D721Med (cell line): ENCODE measurements at places on chromosomes 6 and 20.

DNA sequence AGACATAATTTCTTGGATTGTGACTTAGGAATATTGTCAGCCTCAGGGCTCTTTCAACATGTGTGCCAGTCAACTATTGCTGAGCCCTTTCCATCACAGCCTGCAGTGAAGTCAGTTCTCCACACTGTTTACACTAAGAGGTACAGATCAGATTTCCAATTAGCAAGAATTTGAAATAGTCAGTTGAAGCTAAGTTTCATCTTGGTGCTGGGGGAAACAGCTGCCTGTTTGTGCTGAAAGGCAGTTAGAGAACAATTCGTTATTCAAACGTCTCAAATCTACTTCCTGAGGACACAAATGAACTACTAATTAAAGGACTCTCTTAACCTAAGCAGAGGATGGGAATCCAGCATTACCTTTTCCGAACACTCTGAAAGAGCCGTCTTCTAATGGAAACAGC, 25.9 kb downstream of the ADGRF1 start:
- no peak for DNase-seq

DNA sequence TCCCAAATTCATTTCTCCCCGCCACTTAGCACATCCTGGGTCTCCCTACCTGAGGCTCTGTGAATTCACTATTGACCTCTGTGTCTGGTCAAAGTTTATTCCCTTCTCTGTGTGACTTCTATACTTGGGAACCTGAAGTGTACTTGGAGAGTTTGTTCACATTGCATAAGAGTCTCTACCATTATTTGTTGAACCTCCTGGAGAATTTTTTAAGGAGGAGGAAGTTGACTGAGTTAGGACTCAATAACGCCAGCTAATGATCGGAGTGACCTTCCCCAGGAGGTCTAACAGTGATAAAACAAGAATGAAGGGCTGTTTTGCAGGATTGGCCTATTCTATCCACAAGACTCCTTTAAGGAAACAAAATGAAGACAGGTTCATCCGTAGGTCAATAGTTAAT, 23.6 kb downstream of the STMND1 start:
- no peak for DNase-seq

DNA sequence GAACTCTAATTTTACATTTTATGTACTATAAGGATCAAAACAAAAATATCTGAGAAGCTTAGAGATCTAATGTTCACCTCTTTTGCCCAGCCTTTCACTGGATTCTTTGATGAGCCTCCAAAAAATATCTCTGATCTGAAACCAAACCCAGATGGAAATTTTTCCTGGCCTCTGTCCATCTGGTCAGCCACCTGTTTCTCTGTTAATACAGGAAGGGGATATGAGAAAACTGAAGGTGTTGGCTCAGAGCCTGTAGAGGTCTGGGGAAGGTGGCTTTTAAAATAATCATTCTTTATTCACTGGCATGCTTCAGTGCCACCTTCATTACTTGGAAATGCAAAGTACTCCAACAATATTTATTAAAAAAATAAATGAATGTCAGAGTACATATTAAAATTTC, 8.5 kb upstream of the MCM3 start:
- DNase-seq: no peak

DNA sequence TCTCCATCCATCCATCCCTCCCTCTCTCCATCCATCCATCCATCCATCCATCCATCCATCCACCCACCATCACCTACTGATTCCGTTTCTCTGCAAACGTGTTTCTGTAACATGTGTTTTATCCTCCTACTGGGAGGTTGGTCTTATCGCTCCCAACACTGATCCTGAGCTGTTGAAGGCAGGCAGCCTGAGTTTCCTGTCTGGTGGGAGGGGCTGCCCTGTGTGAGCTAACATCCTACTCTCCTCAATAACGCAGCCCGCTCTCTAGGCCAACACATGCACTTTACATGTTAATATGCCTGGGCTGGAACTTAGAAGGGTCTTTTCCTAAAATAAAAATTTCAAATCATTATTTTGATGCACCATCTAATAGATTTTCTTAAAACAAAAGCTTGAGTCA, 126.5 kb downstream of the WDR27 start:
- DNase-seq: no peak

- DNase-seq: no peak
These were observed 687 bp upstream of the HTR1B start for GRCh38 chr6:77463861-77464494.

DNA sequence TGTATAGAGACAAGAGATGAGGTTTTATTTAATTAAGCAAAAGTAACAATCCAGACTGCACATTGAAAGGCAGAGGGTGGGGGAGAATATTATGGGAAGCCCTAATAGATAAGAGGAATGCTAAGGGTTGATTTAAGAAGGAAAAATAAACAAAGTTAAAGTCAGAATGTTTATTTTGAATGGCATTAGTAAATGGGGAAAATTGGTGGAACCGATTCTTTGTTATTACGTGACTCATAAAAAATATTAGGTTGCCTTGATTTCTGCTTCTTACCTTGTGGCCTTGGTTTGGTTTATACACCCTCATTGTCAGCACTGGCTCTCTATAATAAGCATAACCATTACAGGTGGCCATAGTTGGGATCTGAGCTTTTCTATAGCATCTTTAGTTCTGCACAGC, 674.8 kb upstream of the CITED2 start:
- DNase-seq: no peak

DNA sequence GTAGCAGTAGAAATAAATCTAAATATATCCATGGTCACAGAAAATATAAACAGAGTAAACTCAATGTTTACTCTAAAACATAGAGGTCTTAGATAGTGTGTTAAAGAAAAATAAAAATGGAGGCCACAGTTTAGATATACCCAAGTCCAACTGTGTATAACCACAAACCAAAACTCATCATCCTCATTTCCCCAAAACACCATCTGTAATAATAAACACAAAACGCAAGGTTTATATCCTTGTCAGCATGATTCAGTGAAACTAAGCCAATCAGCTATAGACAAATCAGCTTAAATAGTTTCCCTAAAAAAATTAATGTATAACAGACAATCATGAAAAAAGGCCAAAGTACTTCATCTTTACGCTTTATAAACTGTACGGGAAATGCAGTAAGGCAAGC, 2.7 kb upstream of the HACE1 start:
- DNase-seq: no peak

DNA sequence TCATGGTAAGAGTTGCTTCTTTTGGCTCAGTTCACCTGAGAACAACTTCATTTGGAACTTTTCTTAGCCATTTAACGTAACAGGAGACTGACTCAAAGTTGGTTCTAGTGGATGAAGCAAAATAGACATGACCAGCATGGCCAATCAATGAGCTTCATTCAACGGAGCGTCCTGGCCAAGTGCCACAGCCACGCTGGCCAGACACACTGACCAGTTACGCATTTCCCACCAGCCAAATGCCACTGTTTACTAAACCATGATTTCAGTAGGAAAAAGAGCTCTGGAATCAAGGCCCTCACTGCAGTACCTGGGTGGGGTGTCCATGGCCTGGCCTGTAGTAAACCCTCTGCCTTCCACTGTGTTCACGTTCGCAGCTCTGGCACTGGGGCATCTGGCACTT, 80.4 kb downstream of the POPDC3 start:
- no peak for DNase-seq

DNA sequence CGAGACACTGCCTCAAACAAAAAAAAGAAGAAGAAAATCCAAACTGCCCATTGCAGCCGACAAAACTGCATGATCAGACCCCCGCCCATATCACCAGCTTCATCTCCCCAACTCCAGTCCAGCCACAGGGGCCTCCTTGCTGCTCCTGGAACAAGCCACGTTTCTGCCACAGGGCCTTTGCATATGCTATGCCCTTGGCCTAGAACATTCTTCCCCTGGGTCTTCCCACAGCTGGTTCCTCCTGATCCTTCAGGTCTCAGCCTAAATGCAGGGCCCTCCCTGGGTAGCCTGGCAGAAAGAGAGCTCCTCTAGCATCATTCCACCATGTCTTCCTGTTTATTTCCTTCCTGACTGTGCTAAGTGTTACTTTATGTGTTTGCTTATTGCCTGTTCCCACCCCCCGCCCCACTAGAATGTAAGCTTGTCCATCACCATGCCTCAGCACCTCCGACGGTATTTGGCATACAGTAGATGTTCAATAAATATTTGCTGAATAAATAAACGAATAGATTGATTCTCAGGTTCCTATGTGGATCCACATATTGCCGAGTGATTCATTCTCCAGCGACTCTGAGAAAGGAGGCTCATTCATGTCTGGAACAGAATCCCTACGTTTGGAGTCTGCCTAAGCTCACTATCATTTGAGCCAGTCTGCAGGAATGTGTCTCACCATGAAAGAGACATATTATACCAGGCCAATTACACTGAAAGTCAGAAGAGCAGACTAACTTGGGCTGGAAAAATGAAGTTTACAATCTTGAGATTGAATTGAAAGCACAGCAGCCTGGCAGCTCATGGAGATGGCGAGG, 56.1 kb downstream of the NFATC2 start:
- no peak for DNase-seq

- no peak for DNase-seq
These were observed 159.3 kb downstream of the EDN1 start for GRCh38 chr6:12449447-12449846.

DNA sequence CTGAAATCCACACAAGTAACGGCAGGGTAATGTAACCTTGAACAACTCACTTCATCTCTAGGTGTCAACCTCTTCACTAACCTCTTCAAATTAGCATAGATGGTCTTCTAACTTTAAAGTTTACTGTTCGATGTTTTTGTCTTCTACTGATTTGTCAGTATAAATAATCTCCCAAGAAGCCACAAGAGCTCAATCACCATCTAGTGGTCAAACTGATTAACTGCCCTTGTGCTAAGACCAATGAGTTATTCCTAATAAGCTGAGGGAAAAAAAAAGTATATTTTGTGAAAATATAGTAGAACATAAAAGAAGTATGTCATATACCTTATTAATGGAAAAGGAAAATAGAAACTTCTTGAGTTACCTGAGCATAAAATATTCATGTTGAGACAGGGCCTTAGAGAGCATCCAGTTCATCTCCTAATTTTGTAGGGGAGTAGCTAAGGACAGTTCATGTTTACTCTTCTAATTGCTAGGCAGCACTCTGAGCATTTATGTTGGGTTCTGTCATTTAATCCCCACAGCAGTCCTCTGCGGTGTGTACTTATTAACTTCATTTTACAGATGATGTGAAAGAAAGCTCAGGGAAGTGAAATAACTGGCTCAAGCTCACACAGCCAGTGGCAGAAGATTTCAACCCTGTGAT, 317.1 kb downstream of the ESR1 start:
- no peak for DNase-seq

- no peak for DNase-seq
These were observed 7.3 kb upstream of the PCMTD2 start for GRCh38 chr20:64247970-64248841.

GRCh38 chr20:41173161-41173721, 35.9 kb downstream of the PLCG1 start:
- peak; percentile 80 for DNase-seq

DNA sequence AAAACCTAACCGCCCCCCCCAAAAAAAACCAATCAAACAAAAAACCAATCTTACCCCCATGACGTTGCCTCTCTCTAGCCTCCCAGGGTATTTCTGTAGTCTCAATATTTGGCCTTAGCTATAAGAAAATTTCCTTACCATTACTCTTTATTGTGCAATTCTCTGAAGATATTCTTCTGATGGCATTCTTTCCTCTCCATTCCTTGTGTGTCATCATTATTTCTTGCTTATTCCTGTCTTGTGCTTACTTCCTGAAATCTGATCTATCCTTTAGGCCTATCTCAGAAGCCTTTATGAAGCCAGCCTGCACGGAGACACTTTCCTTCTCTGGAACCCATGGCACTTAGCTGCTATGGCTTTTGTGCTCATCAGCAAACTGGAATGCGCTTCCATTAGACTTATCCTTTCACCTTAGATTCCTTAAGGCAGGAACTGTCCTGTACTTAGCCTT, 65.9 kb upstream of the DDR1 start:
- DNase-seq: no peak

GRCh38 chr6:170444811-170445211, 108.3 kb downstream of the PSMB1 start:
- DNase-seq: no peak

DNA sequence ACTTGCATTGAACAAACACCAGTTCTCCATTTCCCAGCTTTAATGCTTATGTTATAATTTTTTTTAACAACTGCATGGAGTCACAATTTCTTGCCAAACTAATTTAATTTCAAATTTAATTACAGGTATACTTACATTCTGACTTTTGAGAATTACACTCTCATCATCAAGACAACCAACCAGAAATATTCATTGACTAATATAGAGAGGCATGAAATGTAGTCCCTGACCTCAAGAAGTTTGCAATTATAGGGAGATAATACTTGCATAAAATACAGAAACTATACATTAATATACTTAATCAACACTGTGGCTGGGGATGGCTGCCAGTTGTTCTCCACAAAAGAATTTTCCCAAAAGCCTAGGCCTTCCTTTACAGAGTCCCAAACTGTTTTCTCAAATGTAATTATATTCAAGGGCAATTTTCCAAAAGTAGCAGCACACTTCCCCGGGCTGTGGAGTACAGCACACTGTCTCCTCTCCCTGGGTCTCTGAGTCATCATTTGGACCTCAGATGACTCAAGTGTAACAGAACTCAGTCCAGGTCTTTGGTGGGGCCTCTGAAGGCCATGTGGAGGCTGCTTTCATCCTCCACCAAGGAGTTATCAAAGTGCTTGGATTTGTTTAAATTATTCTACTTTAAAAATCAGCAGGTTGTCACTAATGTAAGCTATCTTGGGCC, 114.1 kb downstream of the KIF16B start:
- no peak for DNase-seq

- no peak for DNase-seq
These were observed 30.6 kb downstream of the KCNG1 start for GRCh38 chr20:50992336-50992732.

GRCh38 chr20:58571356-58571692, 56.1 kb upstream of the APCDD1L start:
- DNase-seq: no peak

- DNase-seq: no peak
These were observed 7.5 kb upstream of the HRH3 start for GRCh38 chr20:62227591-62227976.

- no peak for DNase-seq
These were observed 86.6 kb downstream of the ZFAND3 start for GRCh38 chr6:37906121-37906520.

DNA sequence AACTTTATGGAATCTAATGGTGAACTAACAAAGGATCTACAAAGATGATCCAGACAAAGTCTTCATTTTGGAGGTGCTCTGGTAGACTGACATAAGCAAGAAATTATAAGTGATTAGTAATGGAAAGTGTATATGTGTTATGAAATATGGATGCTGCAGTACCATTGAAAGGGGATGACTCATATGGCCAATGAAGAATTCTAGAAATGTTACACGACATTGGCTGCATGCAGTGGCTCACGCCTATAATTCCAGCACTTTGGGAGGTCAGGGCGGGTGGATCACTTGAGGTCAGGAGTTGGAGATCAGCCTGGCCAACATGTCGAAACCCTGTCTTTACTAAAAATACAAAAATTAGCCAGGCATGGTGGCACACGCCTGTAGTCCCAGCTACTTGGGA, 23.5 kb downstream of the CFAP206 start:
- DNase-seq: no peak
